ENCODE measurements at places on chromosomes 2 and 18.

DNA sequence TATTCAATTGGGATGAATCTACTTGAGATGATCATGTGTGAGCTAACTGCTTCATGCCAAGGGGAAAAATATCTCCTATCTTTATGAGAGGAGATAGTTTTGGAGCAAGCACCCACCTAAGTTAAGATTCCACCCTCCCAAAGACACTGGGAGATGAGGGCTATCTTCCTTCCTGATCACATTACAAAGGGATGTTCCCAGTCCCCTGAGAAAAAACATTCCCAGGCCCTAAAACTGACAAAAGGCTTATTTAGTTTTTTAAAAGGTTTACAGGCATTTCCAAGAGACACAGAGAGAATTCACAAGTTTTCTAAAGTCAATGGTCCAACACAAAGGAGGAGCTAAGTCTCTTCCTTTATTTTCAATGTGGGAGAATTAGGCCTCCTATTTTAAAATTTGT lies 401.5 kb downstream of the FBXO15 start:
- DNase-seq: no peak

- DNase-seq: no peak
These were observed 36.3 kb downstream of the YWHAQ start for GRCh38 chr2:9594366-9595054.

- no peak for DNase-seq
These were observed 9.9 kb downstream of the C1D start for GRCh38 chr2:68052717-68053422.

GRCh38 chr2:135965756-135966155 lies 19.7 kb downstream of the DARS1 start:
- DNase-seq: no peak

Measured in CD4-positive, alpha-beta T cell treated with Interleukin-17A for 4 hours (primary cell).